ENCODE measurements at places on chromosomes 11 and 22.

GRCh38 chr11:96151501-96151900 is 191.5 kb downstream of the MAML2 start:
- H3K27ac ChIP-seq: no peak overlapping the region
- H3K4me3 ChIP-seq: no peak overlapping the region
- H3K27me3 ChIP-seq: no peaks in the 10 kb centered on the region
- H3K4me1 ChIP-seq: peaks cover 23% of the 10 kb centered on the region
- DNase-seq: no peak

GRCh38 chr11:124758355-124759265 is 3.5 kb downstream of the ESAM start:
- peak overlapping the region; percentile 66 for H3K4me3 ChIP-seq
- peak; percentile 92 for DNase-seq
- peaks cover 40% of the 10 kb centered on the region for H3K36me3 ChIP-seq
- peaks cover 61% of the 10 kb centered on the region for H3K4me1 ChIP-seq

DNA sequence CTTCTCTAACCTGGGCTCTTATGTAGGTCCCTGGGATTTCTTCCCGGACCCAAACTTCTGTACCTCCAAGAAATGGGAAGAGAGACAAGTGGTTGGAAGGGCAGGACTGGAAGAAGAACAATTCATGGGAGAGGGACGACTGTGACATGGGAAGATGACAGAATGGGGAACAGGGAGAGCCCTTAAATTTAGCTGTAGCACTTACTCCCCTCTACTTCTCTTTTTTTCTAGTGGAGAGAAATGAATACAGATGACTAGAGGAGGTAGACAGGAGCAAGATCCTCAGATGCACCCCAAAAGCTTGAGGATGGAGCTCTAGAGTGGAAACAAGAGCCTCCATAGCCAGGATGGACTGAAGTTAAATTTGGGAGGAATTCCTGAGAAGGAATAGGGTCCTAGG is 2.3 kb downstream of the RHOG start:
- no peak overlapping the region for H3K4me3 ChIP-seq
- no peak for DNase-seq
- no peaks in the 10 kb centered on the region for H3K36me3 ChIP-seq
- peak overlapping the region; percentile 97 for H3K27ac ChIP-seq
- peaks cover 65% of the 10 kb centered on the region for H3K4me1 ChIP-seq

GRCh38 chr11:130874396-130874795 is 41.9 kb downstream of the SNX19 start:
- no peak overlapping the region for H3K4me3 ChIP-seq
- H3K36me3 ChIP-seq: peaks cover 10% of the 10 kb centered on the region
- no peaks in the 10 kb centered on the region for H3K27me3 ChIP-seq
- H3K4me1 ChIP-seq: peaks cover 13% of the 10 kb centered on the region
- no peak for DNase-seq

GRCh38 chr22:48320048-48320682 is 1507.5 kb downstream of the BRD1 start:
- DNase-seq: no peak
- H3K27me3 ChIP-seq: no peaks in the 10 kb centered on the region
- no peak overlapping the region for H3K4me3 ChIP-seq
- no peak overlapping the region for H3K27ac ChIP-seq
- H3K36me3 ChIP-seq: no peaks in the 10 kb centered on the region

- no peaks in the 10 kb centered on the region for H3K27me3 ChIP-seq
- peak overlapping the region; percentile 1 for H3K27ac ChIP-seq
- DNase-seq: no peak
- no peaks in the 10 kb centered on the region for H3K36me3 ChIP-seq
- H3K4me1 ChIP-seq: peaks cover 10% of the 10 kb centered on the region
These were observed 117.3 kb upstream of the TEAD1 start for GRCh38 chr11:12556788-12557384.
